Activated CD8-positive, alpha-beta T cell treated with anti-CD3 and anti-CD28 coated beads for 36 hours (primary cell): ENCODE measurements at places on chromosomes 3 and 15. TPM values are rescaled to one million over a fixed set of nuclear protein-coding genes. Genes with fewer than 3 reads are reported as not detected.

Gene COPS2
- 85.0 TPM for total RNA-seq

Gene LRRFIP2
- 18.7 TPM for total RNA-seq

Gene GABRR3
- total RNA-seq = not detected

Gene ARL6IP5
- 74.2 TPM for total RNA-seq

Gene TNFAIP8L3
- total RNA-seq = not detected

Gene KY
- total RNA-seq = not detected

Gene UPK1B
- not detected for total RNA-seq

Gene PRICKLE2
- not detected for total RNA-seq

Gene EFHB
- 0.69 TPM for total RNA-seq

Gene MKRN3
- 1.6 TPM for total RNA-seq

Gene DNAH12
- total RNA-seq = not detected

Gene TMCO5A
- total RNA-seq = not detected

Gene GP5
- 0.72 TPM for total RNA-seq

Gene SETD5
- total RNA-seq = 128 TPM

Gene HTR3E
- total RNA-seq = not detected

Gene LMAN1L
- total RNA-seq = not detected

Gene GOLGA6D
- total RNA-seq = not detected

Gene CPLX3
- 0.11 TPM for total RNA-seq

Gene GASK1A
- total RNA-seq = not detected

Gene GRAMD2A
- not detected for total RNA-seq
